Tongue (tissue), 3 donors: ENCODE measurements at places on chromosomes 4 and X.

- DNase-seq = no peak
Observed at GRCh38 chr4:119152741-119153140, 17.1 kb downstream of the MYOZ2 start.

GRCh38 chr4:95510145-95510544, 38.6 kb downstream of the UNC5C start:
- DNase-seq = peak; percentile 45

- DNase-seq = no peak
Observed at GRCh38 chr4:173253561-173253960, 80.6 kb downstream of the HMGB2 start.

- DNase-seq = no peak
Observed at GRCh38 chrX:131747173-131747572, 203.3 kb downstream of the OR13H1 start.

- no peak for DNase-seq
Observed at GRCh38 chrX:41335198-41335957, 1.4 kb downstream of the DDX3X start.

DNA sequence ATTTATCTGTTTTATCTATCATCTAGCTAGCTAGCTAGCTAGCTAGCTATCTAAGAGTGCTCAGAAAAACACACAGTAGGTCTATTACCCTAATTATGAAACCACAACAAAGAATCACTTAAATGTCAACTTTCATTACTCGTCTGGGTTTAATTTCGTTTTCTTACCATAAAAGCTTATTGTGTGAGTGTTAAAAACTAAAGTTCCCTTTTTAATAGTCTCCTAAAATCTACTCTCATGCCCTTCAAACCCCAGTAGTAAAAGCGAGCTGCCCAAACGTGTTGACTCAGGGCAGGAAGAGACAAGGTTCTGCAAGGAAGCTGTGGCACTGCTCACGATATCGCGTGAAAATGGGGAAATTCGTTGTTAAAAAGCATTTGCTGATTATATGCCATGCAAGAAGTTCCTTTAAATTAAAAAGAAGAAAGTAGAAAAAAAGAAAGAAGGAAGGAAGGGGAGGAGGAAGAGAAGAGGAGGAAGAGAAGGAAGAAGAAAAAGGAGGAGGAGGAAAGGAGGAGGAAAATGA, 595 bp downstream of the MBNL3 start:
- peak; percentile 43 for DNase-seq

DNA sequence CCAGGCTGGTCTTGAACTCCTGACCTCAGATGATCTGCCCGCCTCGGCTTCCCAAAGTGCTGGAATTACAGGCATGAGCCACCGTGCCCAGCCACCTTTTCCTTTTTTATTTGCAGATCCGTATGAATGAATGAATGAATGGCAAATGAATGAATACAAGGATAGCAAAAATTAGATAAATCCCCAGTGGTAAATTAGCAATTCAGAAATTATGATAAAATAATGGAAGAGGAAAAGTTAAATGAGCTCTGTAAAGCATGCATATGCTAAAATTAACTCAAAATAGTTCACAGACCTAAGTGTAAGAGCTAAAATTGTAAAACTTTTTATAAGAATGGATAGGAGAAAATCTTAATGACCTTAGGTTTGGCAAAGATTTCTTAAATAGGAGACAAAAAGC, 49.8 kb downstream of the SH3KBP1 start:
- no peak for DNase-seq

DNA sequence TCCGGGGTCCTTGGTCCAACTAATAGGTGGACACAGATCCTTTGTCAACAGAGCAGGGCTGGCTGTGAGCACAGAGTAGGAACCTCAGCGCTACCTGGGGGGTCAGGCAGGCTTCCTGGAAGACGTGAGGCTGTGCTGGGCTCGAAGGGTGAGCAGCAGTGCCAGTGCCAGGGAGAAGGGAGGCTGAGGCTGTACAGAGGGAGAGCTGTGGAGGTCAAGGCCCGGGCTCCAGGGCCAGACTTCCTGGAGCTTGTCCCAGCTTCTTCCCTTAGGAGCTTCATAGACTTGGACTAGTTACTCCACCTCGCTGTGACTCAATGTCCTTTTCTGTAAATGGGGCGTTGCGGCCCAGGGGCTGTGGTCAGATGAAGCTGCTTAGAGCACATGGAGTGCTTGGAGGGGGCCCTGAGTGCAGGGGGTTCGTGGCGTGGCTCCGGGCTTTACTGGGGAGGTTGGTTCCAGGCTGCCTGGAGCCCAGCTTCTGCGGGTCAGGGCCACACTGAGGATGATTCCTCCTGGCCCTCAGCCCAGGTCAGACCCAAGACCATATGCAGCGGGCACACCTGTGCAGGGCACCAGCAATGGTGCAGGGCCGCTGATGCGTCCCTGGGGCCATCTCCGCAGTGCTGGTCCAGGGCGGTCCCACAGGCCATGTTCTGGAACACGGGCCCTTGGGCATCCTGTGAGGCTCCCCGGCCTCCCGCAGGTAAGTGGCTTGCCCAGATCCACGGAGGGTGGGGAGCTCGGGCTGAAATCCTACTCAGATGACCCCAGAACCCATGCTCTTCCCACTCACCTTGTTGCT, 98.1 kb downstream of the DCTD start:
- no peak for DNase-seq
